ENCODE measurements at places on chromosomes 3 and 15.

GRCh38 chr15:23069496-23070166, 30.3 kb upstream of the TUBGCP5 start:
- DNase-seq: no peak

- DNase-seq: no peak
Measured at GRCh38 chr3:25588441-25589103, 76.1 kb downstream of the TOP2B start.

GRCh38 chr3:79490165-79491028, 277.4 kb downstream of the ROBO1 start:
- DNase-seq: no peak

- DNase-seq: no peak
Measured at GRCh38 chr3:59802045-59802444, 752.2 kb upstream of the CFAP20DC start.

DNA sequence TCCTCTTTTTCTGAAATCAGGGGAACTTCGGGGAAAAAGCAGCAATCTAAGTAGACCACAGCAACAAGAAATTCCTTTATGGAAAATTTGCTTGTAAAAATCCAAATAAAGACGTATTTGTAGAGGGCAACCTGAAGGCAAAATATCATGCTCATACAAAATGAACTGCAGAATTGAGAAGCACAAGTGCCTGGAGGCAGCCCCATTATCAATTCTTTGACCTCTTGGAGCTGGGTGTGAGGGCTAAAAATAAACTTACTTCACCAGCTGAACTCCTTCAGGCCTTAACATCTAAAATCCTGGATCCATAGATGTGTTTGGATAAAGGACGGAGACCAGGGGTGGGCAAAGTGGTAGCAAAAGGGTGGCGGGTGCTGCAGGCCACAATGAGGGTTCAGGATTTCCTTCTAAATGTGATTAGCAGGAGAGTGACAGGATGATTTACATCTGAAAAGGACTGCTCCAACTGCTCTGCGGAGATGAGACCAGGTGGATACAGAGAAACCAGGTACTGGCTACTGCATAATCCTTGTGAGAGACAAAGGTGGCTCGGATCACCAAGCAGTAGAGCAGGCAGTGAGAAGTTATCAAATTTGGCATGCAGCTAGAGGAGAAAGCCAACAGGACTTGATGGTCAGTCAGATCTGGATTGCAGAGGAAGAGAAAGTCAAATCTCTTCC, 81.7 kb upstream of the TJP1 start:
- DNase-seq: no peak

DNA sequence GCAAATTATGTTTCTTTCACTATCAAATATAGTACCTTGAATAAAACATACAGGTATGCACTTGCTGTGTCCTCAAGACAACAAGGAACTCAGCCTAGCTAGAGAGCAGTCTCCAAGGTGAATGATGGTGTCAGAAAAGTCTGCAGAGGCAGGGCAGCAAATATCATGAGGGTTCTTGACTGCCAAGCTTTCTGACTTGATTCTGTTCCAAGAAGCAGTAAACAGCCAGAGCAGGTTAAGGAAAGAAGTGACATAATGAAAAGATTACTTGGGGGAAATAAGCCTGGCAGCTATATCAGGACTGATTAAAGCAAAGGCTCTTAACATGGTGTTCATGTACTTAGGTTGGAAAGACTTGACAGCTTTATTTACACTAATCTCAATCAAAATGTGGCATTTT, 192.2 kb upstream of the GADL1 start:
- no peak for DNase-seq

- no peak for DNase-seq
Measured at GRCh38 chr3:115293321-115293720, 146.2 kb upstream of the ZBTB20 start.
